ENCODE measurements at places on chromosomes 1 and 21.

GRCh38 chr1:114510274-114511031 lies 550 bp downstream of the TRIM33 start:
- peak; percentile 61 for DNase-seq

DNA sequence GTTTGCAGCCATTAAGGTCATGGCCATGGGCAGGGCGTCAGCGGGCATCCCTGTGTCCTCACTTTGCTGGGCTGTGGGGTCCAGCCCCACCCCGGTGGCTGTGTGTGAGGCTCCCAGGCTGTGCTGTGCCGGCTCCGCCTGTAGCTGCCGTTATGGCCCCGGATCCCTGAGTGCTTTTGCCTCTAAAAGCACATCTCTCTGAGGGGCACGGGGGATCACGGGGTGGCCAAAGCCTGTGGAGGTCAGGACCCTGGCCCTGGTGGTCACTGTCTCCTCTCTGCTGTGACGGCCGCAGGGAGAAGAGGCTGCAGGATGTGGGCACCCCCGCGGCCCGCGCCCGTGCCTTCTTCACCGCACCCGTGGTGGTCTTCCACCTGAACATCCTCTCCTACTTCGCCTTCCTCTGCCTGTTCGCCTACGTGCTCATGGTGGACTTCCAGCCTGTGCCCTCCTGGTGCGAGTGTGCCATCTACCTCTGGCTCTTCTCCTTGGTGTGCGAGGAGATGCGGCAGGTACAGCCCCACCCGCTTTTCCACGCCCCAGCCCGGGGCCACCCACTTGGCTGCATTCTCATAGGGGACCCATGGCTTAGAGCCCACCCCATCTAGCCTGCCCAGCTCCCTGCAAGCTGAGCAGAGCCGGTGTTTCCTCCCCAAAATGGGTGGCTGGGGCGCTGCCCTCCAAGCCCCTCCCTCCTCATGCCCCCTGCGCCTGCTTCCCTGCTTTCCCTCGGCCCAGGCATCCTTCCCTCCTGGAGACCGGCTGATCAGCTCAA lies 48.2 kb downstream of the TRPM2 start:
- DNase-seq = no peak

DNA sequence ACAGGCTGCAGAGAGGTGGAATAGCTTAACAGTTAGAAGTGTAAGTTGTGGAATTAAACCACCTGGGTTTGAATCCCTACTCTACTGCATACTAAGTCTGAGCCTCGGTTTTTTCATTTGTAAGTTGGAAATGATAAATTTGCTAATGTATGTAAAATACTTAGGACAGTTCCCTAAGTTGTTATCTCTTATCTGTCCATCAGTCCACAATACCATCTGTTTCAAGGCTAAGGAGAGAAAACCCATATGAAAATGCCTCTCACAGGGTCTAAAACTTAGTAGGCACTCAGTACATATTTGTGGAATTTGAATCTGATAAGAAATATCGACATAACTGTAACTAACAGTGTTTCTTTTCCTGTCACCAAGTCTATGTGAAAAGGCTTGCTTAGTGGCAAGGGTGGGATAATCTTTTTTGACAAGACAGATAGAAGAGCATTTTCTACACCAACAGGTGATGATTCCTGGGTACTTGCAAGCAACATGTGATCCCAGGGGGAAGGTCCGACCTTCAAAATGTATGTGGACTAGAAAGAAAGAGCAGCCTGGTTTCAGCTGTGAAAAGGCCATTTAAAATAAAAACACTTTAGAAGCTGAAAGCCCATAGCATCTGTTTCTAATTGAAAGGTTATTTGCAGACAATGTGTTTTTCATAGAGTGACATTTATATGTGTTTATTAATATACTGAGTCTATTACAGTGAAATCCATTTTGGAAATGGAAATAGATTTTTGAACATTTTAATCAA lies 202.9 kb downstream of the HHAT start:
- peak; percentile 60 for DNase-seq

GRCh38 chr1:88900883-88901282 lies 9.5 kb upstream of the GTF2B start:
- DNase-seq = no peak

- DNase-seq = peak; percentile 46
These were observed 17.2 kb upstream of the GFI1 start for GRCh38 chr1:92503926-92504285.

- no peak for DNase-seq
These were observed 57.2 kb upstream of the SGIP1 start for GRCh38 chr1:66476774-66477173.

- DNase-seq = no peak
These were observed at the start of gene DENND2D for GRCh38 chr1:111199881-111200801. TSS of gene DENND2D (minus strand) at chr1:111200646. CDS start at chr1:111200459, 187 bp downstream.

DNA sequence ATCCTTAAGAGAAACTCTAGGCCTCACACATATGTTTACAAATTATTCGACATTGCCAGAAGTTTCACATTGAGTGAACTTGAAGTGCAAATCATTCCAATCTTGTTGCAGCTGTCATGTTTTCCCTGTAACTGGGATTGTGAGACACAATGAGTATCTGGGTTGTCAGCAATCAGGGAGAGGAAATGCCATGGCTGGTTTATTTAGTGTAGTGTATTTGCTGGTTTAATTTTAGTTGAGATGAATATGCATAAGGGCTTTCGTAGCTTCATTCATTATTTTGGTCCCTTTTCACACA lies 54.2 kb upstream of the USP1 start:
- no peak for DNase-seq

DNA sequence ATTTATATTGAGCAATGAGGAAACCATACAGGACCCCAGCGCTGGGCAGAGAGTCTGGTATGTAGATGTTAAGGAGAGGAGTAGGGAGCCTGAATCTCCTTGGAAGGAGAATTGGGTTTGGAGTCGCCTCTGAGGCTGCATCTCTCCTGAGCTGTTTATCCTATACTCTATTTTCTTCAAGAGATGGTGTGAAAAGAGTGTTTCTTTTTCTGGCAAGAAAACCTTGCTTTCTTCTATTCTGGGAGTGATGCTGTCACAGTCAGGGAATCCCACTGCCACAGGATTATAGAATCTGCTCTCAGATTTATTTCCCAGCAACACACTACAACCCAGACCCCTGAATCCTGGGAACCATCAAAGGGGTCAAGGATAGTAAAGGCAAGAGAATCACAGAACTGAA lies 3.3 kb downstream of the LURAP1 start:
- DNase-seq = no peak

DNA sequence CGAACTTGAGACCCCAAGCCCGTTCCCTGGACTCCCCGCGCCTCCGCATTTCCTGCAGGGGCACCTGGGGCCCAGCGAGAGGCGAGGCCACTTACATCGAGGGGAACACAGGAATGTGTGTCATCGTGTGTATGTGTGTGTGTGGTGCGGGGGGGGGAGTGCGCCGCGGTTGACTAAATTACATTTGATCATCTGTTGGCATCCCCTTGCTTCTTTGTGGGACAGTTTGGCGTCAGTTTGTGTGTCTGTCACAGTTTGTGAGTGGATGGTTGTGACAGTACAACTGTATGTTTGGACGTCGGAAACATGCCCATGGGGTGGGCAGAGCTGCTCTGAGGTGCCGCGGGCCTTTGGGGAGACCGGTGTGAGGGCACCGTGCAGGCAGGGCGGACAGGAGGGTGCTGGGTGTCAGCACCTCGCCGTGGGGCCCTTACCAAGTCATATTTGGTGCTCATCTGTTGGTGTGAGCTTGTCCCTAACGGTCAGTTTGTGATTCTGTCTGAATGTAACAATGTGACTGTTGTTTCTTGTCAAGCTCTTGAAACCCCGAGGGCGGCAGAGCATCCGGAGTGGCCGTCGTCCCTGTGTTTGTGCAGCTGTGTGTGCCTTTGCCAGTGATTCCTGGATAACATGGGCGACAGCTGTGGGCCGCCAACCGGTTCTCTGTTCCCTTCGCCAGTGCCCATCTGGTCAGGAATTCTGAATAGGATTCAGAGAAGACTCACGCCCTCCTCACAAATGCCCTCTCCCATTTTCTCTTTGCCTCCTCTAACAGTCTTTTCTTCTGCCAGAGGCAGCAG lies 899 bp downstream of the OPRD1 start:
- DNase-seq = no peak

- DNase-seq = peak; percentile 94
These were observed 626.2 kb downstream of the SMYD3 start for GRCh38 chr1:245880754-245881403.

DNA sequence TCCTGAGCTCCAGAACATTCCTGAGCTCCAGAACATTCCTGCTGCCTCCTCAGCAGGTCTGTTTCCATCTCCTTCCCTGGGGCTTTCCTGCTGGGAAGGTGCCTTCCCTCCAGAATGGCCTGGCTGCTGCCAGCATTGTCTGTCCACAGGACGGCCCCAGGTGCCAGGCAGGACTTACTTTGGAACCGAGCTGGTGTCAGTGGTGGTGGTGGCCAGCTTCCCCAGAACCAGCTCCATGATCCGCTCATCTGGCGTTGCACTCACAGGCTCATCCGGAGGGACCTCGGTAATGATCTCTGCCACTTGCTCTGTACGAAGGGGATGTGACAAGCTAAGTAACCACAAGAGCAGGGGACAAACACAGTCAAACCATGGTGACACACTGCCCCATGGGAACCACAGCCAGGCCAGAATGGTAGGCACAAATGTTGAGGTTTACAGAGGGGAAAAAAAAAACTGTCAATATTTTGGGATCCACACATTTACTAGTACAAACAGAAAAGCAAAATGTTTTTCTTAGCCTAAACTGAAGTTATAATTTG lies 41.3 kb downstream of the PRDM15 start:
- DNase-seq = no peak

GRCh38 chr1:39321979-39322378 lies 117.5 kb downstream of the MACF1 start:
- no peak for DNase-seq

- no peak for DNase-seq
These were observed 353.6 kb downstream of the BRINP3 start for GRCh38 chr1:190124068-190124467.

DNA sequence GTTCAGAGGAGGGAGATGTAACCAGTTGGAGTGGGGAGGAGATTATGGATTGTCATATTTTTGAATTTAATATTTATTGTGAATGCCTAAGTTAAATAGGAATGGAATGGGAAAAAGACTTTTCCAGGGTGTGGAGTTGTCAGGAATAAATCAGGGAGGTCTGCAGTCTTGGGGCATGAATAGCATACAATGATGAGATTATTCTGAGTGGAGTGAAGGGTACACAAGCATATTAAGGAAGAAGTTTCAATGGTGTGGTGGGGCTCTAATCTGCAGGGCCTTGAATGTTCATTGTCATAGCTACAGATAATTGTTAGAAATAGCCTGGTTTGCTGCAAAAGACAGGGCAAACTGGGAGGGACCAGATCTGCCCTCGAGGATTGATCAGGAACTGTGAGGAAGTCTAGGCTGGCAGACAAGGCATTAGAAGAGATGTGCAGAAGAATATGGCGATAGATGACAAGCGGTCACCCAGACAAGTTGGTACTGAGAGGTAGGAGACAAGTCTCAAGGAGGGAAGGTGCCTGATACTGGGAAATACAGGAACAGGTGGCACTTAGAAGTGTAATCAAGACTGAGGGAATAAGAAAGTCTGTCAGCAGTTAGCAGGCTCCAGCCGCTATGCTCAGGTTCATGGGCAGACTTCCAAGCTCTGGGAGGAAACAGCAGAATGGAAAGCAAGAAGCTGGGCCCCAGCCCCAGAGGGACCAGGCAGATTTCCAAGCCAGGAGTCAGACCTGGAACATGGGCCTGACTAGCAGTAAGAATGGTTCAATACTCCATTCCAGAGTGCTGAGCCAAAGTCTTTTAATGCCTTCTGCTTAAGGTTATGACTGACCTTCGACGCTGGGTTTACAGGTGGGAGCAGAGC lies 20.9 kb upstream of the RGL1 start:
- peak; percentile 92 for DNase-seq

GRCh38 chr1:150567341-150567716 lies 12.1 kb downstream of the MCL1 start:
- no peak for DNase-seq

GRCh38 chr1:67759692-67760029 lies 73.6 kb downstream of the GNG12 start:
- peak; percentile 16 for DNase-seq

- no peak for DNase-seq
These were observed 186.2 kb downstream of the LRRIQ3 start for GRCh38 chr1:74011736-74012135.

DNA sequence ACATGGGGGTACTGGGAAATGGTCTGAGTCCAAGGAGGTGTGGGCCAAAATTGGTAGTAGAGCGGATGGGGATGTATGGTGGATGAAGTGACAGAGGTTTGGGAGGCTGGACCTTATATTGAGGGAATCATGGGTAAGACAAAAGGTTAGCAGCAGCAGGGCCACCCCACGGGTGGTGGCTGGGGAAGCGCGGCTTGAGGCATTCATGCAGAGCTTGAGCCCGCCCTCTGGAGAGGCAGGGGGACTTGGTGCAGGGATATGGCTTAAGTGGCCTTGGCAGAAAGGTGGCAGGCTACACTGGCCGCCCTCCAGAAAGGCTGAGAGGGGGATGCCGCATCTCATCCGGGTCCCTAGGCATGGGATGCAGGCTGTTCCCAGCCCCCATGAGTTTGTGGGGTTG lies 31.5 kb downstream of the HMGB4 start:
- no peak for DNase-seq

DNA sequence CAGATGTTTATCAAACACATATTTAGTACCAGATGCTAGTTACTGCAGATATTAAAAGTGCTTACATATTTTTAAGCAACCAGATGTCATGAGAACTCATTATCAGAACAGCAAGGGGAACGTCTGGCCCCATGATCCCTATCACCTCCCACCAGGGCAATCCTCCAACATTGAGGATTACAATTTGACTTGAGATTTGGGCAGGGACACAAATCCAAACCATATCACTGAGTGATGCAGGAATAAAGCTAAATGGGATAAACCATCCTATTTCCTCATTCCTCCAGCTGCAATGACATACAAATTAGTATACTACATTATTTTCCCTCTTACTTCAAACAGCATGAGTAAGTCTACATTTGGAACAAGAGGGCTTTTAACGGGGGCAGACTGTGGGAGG lies 3.1 kb upstream of the KCNK2 start:
- DNase-seq = no peak

GRCh38 chr1:185735701-185736064 lies 1.5 kb downstream of the HMCN1 start:
- peak; percentile 23 for DNase-seq

- DNase-seq = no peak
These were observed 45.5 kb downstream of the GRIK3 start for GRCh38 chr1:36988741-36989193.

- peak; percentile 64 for DNase-seq
These were observed 27.9 kb downstream of the LRRC8B start for GRCh38 chr1:89552471-89553081.

DNA sequence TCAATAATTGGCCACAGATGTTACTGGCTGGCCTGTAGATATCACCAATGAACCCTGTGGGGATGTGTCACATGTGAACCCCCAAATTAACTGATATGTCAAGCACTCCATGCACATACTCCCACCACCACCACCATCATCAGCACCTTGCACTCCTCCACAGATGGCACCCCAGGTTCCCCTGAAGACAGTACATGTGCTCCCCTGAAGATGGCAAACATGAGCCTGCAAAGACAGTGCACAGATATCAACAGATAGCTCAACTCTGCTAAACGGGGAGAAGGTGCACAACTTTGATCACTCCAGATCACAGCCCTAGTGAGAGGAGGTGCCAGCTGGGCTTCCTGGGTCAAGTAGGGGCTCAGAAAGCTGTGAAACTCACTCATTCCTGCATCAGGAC lies 74.4 kb downstream of the CLCA4 start:
- no peak for DNase-seq
